ENCODE measurements at places on chromosomes 5 and 9.

GRCh38 chr9:111854799-111855198, 41.8 kb upstream of the UGCG start:
- DNase-seq = no peak

DNA sequence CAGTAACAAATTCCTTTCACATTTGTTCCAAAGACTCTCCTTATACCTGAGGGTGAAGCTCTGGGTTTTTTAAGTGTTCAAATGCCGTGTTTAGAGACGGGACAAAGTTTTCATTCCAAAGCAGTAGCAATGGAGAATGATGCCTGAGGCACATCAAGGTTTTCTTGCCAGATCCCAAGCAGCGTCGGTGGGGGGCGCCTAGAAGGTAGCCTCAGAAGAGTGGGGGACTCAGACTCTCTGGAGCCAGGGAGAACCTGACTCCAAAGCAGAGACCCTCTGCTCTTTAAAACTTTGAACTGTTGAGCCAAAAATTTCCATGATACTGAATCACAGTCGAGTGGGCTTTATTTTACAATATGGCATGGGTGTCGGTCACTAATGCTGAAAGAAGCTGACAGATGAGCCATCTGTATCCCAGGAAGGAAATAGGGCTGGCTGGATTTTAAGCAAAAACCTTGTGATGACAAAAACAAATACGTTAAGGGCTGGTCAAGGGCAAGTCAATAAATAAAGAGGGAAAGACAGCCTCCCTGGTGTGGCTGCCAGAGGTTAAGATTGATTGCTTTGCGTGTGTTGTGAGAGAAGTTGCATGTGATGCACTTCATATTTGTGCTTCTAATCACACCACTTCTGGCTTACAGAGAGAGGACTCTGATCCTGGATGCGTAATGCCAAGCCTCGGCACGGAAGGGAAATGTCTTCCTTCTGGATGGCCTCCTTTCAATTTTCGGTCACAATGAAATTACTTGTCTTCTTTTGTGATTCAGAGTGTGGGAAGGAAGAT, 161.1 kb upstream of the EFNA5 start:
- DNase-seq = no peak

DNA sequence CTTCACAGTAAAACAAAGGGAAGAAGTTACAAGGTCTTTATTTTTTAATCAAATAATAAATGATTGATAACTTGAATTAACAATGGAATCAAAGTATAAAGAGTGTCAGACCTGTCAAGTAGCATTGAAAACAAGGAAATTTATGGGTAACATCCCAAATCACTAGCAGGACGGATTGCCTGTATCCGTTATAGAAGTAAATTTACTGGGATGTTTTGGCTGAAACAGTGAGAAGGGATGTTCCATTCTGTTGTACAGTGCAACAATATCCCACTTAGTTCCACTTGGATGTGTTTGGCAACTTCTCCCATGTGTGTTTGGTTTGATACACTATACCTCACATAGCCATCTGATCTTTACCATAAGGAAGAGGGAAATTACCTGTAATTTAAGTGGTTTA, 421.0 kb upstream of the CHD1 start:
- no peak for DNase-seq

GRCh38 chr5:132375957-132376356, 6.4 kb downstream of the SLC22A5 start:
- DNase-seq = no peak
